ENCODE measurements at places on chromosomes 16 and 17.

DNA sequence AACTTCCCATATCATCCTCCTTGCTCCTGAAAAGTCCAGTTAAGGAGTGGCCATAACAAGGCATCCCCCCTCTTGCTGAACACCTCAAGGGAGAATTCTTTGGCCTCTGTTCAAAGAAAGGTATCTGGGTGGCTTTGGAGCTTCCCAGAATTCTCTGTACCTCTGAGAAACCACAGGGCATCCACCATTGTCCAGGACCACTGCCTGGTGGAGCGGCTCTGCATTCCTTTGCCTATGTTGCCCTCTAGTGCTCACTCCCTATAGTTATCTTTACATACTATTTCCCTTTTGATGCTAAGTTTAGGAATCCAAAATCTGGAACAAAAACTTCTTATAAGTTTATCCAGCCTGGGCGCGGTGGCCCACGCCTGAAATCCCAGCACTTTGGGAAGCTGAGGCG lies 30.3 kb downstream of the CHD9NB start:
- DNase-seq = peak; percentile 76

DNA sequence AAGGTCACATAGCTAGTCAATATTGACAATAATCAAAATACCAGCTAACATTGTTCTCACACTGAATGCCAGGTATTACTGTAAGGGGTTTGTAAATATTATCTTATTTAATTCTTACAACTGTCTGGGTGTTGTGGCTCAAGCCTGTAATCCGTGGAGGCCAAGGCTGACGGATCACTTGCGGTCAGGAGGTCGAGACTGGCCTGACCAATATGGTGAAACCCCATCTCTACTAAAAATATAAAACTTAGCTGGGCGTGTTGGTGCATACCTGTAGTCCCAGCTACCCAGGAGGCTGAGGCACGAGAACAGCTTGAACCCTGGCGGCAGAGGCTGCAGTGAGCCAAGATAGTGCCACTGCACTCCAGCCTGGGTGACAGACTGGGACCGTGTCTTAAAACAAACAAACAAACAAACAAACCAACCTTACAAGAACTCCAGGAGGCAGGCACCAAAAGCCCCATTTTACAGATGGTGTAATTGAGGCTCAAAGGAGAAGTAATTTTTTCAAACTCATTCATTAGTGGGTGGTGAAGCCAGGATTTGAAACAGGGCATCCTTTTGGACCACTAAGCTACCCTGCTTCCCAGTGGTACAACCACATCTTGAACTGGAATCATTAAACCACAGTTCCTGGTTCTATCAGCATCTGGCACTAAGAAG lies 104.3 kb downstream of the XYLT1 start:
- DNase-seq = no peak

- DNase-seq = no peak
Measured at GRCh38 chr17:488993-489757, 136.6 kb upstream of the RPH3AL start.

- DNase-seq = peak; percentile 86
Measured at GRCh38 chr17:65170839-65171238, 33.7 kb downstream of the RGS9 start.

GRCh38 chr17:45923511-45924268 lies 29.3 kb downstream of the MAPT start:
- no peak for DNase-seq

GRCh38 chr17:21218101-21218500 lies 4.1 kb upstream of the TMEM11 start:
- DNase-seq = no peak

DNA sequence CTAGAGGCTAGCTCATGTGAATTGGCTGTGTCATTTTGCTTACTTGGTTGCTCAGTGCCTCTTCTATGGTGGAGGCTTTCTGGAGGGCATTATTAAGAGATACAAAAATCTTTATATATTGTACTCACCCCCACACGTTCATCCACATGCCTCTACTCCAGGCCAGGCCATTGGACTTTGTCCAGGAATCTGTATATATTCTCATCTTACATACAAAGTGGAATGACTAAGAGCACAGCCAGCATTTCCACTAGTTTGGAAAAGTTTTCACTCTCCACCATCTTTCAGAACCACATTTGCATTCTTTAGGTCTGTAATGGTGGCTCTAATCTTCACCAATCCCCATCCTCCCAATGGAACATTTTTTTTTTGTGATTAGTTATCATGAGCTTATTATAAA lies 4.8 kb upstream of the GLG1 start:
- no peak for DNase-seq

DNA sequence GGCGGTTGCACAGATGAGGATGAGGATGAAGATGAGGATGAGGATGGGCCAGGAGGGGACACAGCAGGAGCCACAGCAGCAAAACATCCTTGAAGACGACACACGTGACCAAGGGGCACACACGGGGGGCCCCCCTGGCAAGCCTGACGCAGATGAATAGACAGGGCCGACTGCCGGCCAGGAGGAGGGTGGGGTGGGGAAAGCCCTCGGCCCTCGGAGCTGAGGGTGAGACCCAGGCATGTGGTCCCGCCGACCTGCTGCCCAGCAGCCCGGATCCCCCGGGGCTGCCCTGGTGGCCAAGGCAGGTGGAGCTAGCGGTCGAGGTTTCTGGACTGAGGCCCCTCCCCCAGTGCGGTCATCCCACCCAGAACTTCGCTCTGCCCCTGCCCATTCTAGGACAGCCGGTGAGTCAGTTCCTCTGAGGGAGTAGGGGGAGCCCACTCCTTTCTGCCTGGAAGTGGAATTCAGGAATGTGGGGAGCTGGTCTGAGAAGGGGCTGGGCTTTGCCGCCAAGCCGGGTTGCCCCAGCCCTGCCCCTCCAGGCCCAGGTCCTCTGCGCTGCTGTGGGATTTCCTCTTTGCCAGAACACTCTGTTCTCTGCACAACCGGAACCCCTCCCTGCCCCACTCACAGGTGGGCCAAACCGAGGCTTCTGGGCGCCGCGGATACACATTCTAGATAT lies 9.9 kb downstream of the CYGB start:
- no peak for DNase-seq

DNA sequence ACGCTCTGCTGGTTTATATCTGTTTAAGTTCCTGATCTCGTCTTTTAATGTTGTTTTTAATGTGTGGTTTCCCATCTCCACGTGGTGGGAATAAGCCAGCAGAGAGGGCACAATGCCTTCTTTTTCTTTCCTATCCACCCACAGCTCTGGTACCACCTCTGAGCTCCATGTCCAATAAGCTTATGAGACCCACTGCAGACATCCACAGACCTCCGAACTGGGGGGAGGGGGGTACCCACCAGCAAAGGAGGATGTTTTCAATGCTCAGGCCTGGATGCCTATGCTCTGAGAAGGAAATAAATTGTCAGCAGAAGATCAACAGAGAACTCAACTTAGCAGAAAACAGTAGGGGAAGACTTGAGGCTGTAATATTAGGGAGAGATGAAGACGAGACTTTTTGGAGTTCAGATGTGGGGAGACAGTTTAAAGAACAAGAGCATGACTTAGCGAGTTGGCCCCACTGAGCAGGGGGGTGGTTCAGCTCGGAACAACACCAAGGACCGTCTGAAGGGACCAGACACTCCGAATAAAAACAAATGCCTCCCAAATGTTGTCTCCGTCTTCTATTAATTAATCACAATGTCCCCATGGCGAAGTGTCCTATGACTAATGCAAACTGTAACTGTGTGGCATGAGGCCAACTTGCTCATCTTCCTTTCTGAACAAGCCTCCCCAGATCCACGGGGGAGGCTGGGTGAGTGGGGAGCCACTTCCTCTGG lies 62.7 kb downstream of the GAS7 start:
- DNase-seq = no peak

DNA sequence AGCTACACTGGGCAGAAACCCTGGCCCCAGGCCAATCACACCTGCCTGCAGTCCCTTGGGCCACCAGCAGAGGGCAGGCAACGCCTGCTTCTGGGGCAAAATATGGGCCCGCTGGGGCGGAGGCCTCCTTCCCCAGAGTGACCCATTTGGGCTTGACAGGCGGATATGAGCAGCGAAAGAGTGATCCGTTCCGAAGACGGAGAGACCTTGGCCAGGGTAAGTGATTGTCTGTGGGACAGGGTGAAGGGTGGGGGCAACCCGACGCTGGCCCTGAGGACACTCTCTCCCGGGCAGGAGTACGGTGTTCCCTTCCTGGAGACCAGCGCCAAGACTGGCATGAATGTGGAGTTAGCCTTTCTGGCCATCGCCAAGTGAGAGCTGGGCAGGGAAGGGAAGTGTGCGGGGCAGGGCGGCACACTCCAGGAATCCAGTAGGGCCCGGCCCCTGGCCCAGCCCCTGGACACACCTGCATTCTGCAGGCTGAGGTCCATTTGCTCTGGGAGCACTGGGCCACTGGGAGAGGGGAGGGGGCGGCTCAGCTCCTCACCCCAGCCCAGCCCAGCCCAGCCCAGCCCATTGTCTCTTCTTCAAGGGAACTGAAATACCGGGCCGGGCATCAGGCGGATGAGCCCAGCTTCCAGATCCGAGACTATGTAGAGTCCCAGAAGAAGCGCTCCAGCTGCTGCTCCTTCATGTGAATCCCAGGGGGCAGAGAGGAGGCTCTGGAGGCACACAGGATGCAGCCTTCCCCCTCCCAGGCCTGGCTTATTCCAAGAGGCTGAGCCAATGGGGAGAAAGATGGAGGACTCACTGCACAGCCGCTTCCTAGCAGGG lies 3.5 kb upstream of the NHERF1 start:
- DNase-seq = peak; percentile 32

- DNase-seq = no peak
Measured at GRCh38 chr17:74345433-74346241, 16.0 kb downstream of the BTBD17 start.

- DNase-seq = no peak
Measured at GRCh38 chr16:51458356-51459140, 307.5 kb upstream of the SALL1 start.

- no peak for DNase-seq
Measured at GRCh38 chr16:84995663-84996062, 15.7 kb downstream of the ZDHHC7 start.

GRCh38 chr16:13331918-13332317 lies 430.5 kb downstream of the SHISA9 start:
- no peak for DNase-seq

GRCh38 chr17:50114849-50115357 lies 15.1 kb downstream of the SAMD14 start:
- peak; percentile 30 for DNase-seq

GRCh38 chr16:23523321-23523720 lies 13.0 kb upstream of the GGA2 start:
- DNase-seq = no peak

DNA sequence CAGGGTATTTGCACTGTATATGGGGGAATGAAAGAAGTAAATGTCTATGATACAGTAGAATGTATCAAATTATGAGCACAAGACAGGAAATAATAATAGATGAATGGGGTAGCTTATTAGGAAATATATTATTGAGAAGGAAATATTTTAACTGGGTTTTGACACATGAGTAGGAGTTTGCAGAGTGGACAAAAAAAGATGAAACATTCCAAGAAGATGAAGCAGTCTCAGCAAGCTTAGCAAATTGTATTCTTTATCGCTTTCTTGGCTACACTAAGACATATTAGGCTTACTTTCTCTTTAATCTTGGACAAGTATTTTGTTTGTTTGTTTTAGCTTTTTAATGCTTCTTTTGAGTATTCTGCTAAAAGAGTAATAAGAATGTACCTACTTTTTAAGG lies 1.3 kb upstream of the KRTAP4-9 start:
- no peak for DNase-seq

GRCh38 chr17:55726440-55726839 lies 3.8 kb upstream of the TMEM100 start:
- peak; percentile 27 for DNase-seq

DNA sequence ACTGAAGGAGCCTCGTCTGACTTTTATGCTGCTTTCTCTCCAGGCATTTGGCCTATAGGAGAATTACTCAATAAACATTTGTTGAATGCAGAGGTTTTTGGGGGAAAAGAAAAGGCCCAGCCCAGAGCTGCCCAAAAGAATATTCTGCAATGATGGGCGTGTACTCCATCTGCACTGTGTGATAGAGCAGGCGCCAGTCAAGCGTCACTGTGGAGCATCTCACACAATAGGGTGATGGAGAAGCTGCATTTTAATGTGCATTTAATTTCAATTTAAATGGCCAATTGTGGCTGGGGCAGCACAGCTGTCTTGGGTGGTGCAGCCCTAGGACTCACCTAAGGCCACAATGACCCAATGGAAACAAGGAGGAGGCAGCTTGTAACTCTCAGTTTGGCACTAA lies 20.6 kb downstream of the GLYR1 start:
- no peak for DNase-seq

DNA sequence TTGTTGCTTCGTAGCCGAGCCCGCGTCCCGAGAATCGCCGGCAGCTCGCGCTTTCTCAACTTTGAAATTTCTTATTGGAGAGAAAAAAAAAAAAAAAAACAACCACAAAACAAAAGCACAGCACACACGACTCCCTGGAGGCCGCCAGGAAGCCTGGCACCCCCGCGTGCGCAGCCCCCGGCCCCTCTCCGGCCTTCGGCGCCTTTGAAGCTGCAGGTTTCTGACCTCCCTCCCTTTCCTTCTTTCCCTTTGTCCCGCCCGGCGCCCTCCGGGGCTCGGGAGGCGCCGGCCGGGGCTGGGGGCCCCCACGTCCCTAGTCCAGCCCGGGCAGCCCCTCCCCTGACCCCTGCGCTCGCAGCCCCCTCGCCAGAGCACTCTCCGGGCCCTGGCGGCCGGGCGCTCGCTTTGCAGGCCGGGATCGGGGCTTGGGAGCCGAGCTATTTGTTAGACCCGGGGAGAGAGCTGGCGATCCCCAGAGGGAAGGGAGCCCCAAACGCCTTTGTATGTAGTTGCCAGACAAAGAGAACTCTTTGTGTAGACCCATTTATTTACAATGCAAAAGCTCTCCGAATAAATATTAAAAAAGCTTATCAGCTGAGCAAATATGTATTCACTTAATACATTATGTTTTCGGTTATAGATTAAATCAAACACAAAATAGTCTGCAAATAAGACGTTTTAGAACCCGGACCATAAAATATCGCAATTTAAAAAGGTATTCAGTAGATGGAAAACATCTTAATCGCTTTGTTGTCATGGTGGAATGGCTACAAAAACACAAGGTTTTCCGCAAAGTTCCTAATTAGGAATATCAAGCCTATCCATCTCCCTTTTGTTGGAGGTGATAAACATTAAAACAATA lies 2.3 kb downstream of the BAHCC1 start:
- peak; percentile 38 for DNase-seq

Data from NCI-H1105 treated with DMSO at 0.1 percent for 48 hours (cell line).